Peyer's patch (tissue), 4 donors: ENCODE measurements at places on chromosomes 12 and 14. TPM values are rescaled to one million over a fixed set of nuclear protein-coding genes. Genes with fewer than 3 reads are reported as not detected.

- H3K27me3 ChIP-seq: no peaks in the 10 kb centered on the region
- H3K4me3 ChIP-seq: no peak overlapping the region
- H3K27ac ChIP-seq: no peak overlapping the region
- no peaks in the 10 kb centered on the region for H3K36me3 ChIP-seq
- DNase-seq: no peak
- H3K4me1 ChIP-seq: no peaks in the 10 kb centered on the region
Observed at GRCh38 chr12:91920276-91920675, 225.4 kb downstream of the BTG1 start.

DNA sequence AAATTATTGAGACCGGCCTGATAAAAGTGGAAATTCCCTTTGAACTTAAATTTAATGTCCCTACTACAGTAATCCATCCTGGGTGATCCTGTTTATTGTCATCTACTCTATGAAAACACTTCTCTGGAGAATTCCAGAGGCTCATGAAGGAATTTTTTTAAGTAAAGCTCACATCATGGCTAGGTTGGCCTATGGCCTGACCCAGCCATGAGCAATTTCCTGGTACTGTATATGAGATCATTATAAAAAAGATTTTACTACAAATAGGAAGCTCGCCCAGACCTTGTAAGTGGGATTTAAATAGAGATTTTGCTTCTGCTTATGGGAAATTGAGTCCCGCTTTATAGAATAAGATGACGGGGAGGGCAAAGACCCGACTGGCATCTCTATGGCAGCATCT, 215.5 kb downstream of the DPF3 start:
- no peaks in the 10 kb centered on the region for H3K36me3 ChIP-seq
- no peak for DNase-seq
- H3K4me1 ChIP-seq: no peaks in the 10 kb centered on the region
- H3K27me3 ChIP-seq: no peaks in the 10 kb centered on the region

DNA sequence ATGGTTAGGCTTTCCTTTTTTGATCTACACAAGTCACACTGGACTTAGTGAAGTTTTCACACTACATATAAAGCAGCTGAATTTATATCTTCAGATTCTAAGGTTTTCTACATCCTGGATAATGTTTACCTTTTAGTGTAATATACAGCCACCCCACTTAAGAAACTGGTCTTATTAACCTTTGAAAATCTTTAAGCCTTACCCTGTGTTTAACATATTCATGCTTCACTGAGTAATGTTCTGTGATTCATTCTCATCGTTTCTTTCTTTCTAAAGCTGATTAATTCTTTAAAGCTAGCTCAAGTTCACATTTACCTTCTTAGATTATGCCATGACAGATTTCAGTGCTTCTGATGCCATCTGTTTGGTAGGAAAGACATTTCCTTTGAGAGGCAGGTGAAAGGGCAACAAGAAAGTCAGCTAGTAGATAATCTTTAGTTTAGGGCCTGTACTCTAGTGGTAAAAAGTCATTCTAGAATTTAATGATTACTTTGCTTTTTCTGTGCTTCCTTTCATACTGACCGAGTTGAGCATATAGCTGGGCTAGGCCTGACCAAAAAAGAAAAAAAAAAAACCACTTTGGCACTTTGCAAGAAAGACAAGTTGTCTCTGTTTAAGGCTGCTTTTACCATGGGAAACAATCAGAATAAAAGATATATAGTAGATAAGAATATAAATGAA, 690.9 kb upstream of the FBXO33 start:
- DNase-seq: no peak
- no peaks in the 10 kb centered on the region for H3K36me3 ChIP-seq
- H3K4me3 ChIP-seq: no peak overlapping the region
- no peaks in the 10 kb centered on the region for H3K4me1 ChIP-seq
- no peak overlapping the region for H3K27ac ChIP-seq

DNA sequence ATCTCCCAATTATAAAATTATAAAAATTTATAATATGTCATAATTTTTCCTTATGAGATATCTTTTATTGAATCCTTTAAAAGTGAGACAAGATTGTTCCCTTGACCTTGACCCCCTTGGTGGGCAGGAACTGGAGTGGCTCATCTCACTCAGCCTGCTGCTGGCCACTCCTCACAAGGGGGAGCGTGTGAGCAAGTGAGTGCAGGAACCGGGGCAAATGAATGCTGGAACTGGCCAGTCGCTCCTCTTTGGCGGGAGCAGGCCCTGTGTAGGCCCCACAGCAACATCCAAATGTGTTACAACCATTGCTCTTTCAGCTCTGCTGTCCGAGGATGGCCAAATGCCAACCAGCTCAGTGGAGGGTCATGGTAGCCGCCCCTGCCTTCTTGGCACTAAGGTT, 178.8 kb downstream of the ETNK1 start:
- no peak for DNase-seq
- H3K27me3 ChIP-seq: no peaks in the 10 kb centered on the region
- no peaks in the 10 kb centered on the region for H3K4me1 ChIP-seq
- H3K4me3 ChIP-seq: no peak overlapping the region
- no peaks in the 10 kb centered on the region for H3K36me3 ChIP-seq

DNA sequence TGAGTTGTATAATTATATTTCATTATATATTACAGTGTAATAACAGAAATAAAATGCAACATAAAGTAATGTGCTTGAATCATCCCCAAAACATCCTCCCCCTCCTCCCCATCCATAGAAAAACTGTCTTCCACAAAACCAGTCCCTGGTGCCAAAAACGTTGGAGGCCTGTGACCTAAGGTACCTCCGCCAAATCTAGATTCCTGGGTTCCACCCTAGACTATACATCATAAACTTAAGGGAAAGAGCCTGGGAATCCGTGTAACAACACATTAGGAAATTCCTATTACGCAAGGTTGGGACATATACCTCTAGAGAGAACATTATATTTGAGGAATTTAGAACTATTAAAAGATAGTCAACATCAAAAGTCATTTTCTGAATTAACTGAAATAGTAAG, 38.0 kb downstream of the SPPL3 start:
- no peaks in the 10 kb centered on the region for H3K36me3 ChIP-seq
- H3K27me3 ChIP-seq: no peaks in the 10 kb centered on the region
- no peaks in the 10 kb centered on the region for H3K4me1 ChIP-seq

- H3K36me3 ChIP-seq: no peaks in the 10 kb centered on the region
- DNase-seq: no peak
- H3K27ac ChIP-seq: no peak overlapping the region
- H3K27me3 ChIP-seq: no peaks in the 10 kb centered on the region
- H3K4me3 ChIP-seq: no peak overlapping the region
Observed at GRCh38 chr12:11868027-11868426, 202.7 kb upstream of the BCL2L14 start.

DNA sequence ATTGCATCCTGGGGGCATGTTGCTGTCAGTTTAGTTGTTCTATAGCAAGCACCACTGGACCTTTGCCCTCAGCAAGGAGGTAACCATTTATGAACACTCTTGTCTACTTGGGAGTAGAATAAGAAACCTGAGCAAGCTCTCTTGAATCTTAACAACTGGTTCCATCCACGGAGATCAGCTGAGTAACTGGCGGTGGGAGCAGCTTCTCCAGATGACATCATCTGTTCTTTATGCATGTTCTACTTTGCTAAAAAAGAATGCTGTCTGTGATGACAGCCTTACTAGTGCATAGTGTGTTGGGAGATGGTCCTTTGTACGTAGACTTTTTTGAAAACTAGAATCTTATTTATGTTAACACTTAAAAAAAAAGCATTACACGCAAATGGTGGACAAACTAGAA, 17.7 kb downstream of the SLC4A8 start:
- H3K27me3 ChIP-seq: no peaks in the 10 kb centered on the region
- H3K27ac ChIP-seq: no peak overlapping the region
- H3K4me1 ChIP-seq: no peaks in the 10 kb centered on the region
- DNase-seq: no peak
- no peak overlapping the region for H3K4me3 ChIP-seq
- no peaks in the 10 kb centered on the region for H3K36me3 ChIP-seq

DNA sequence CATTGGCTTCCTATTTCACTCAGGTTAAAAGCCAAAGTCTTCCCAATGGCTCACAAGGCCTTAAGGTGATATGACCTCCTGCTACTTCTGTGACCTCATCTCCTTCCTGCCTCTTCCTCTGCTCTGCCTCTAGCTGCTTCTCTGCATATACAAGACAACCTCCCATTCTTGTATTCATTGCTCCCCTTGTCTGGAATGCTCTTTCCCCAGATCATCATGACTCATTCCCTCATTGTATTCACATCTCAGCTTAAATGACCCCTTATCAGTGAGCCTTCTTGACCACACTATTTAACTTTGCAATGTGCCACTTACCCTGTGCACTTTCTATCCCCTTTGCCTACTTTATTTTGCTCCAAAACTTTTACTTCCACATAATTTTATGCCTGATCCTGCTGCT, 90.2 kb downstream of the PPP1R12A start:
- H3K4me3 ChIP-seq: no peak overlapping the region
- DNase-seq: no peak
- H3K36me3 ChIP-seq: no peaks in the 10 kb centered on the region
- H3K27ac ChIP-seq: no peak overlapping the region

- H3K27ac ChIP-seq: no peak overlapping the region
- H3K4me1 ChIP-seq: no peaks in the 10 kb centered on the region
- no peaks in the 10 kb centered on the region for H3K36me3 ChIP-seq
- no peak for DNase-seq
- no peaks in the 10 kb centered on the region for H3K27me3 ChIP-seq
- no peak overlapping the region for H3K4me3 ChIP-seq
Observed at GRCh38 chr14:59333668-59334067, 131.5 kb downstream of the GPR135 start.

DNA sequence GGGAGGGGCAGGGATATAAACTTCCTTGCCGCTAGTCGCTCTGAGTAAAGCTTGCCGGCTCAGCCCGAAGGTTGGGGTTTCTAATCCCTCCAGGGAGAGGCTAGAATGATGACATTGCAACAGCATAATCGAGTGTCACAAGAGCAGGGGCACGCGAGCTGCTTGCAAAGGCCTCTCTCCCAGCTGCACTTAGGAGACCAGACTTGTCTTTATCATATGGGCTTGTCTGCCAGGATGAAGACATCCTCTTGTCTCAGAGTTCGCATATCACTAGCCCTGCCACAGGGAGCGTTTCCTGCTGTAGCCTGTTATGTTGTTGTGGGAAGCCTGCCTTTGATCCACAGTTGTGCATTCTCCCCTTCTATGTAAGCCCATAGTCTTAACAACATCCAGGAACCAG, 180.0 kb downstream of the ESR2 start:
- peak overlapping the region; percentile 80 for H3K27ac ChIP-seq
- DNase-seq: no peak
- H3K4me1 ChIP-seq: no peaks in the 10 kb centered on the region
- peaks cover 18% of the 10 kb centered on the region for H3K36me3 ChIP-seq
- H3K27me3 ChIP-seq: no peaks in the 10 kb centered on the region
- no peak overlapping the region for H3K4me3 ChIP-seq

GRCh38 chr12:57247041-57247440, 3.9 kb downstream of the STAC3 start:
- no peaks in the 10 kb centered on the region for H3K36me3 ChIP-seq
- no peaks in the 10 kb centered on the region for H3K27me3 ChIP-seq
- DNase-seq: no peak
- peaks cover 19% of the 10 kb centered on the region for H3K4me1 ChIP-seq

DNA sequence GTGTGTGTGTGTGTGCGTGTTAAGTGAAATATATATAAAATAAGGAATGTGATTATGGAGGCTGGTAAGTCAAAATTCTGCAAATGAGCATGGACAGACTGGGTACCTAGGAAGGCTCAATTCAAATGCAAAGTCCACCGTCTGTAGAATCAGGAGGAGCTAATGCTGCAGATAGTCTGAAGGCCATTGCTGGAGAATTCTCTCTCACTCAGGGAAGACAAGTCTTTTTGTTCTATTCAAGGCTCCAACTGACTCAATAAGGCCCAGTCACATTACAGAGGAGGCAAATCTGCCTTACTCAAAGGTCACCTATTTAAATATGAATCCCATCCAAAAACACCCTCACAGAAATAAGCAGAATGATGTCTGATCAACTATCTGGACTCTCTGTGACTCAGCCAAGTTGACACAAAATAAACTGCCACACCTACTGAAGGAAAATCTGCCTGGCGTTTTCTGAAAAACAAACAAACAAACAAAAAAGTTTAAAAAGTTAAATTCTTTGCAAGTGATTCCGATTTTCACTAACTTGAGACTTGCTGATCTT, 684 bp upstream of the KLRF2 start:
- DNase-seq: no peak
- no peaks in the 10 kb centered on the region for H3K36me3 ChIP-seq
- H3K27ac ChIP-seq: no peak overlapping the region
- H3K27me3 ChIP-seq: no peaks in the 10 kb centered on the region

Gene SERPINA9
- total RNA-seq: not detected

Gene POTEG
- total RNA-seq: not detected

Gene SERPINA12
- total RNA-seq: not detected

Gene DIO3
- total RNA-seq: 0.40 TPM

Gene OTOGL
- total RNA-seq: 1.7 TPM

Gene TPH2
- not detected for total RNA-seq

Gene EML5
- 3.3 TPM for total RNA-seq
